Kidney tubule cell (primary cell): ENCODE measurements at places on chromosomes 16 and 17.
A peak's percentile ranks its signal among the peaks of the same experiment; 100 is the strongest.

GRCh38 chr17:37683454-37683984, 40.3 kb upstream of the DDX52 start:
- DNase-seq, result no peak

DNA sequence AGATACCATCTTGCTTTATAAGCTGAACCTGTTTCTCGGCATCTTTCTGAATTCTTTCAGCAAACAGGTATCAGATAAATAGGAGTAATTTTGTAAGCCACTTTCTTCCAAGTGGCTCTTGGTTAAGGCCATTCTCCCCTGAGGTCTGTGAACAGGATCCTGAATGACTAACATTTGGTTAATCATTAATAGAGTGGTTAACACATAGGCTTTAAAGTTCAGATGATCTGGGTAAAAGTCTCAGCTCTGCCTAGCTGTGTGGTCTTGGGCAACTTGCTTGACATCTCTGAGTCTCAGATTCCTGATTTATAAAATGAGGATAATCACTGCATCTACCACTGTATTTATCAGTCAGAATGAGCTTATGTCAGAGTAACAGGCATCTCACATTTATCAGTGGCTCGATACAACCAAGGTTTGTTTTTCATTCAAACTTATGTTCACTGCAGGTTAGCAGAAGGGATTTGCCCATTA, 44.4 kb upstream of the ANKFN1 start:
- DNase-seq, result peak; percentile 89

- DNase-seq, result peak; percentile 46
These were observed 560 bp upstream of the RUSF1 start for GRCh38 chr16:31508706-31509195.

DNA sequence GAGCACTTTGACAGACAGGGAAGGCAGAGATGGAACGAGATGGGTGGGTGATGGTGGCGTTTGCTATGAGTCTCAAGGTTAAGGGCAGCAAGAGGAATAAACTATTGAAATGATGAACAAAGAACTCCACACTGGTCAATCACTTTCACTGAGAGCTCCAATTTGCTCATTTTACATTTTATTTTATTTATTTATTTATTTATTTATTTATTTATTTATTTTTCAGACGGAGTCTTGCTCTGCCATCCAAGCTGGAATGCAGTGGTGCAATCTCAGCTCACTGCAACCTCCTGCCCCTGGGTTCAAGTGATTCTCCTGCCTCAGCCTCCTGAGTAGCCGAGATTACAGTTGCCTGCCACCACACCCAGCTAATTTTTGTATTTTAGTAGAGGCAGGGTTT, 669.1 kb downstream of the HS3ST4 start:
- no peak for DNase-seq

DNA sequence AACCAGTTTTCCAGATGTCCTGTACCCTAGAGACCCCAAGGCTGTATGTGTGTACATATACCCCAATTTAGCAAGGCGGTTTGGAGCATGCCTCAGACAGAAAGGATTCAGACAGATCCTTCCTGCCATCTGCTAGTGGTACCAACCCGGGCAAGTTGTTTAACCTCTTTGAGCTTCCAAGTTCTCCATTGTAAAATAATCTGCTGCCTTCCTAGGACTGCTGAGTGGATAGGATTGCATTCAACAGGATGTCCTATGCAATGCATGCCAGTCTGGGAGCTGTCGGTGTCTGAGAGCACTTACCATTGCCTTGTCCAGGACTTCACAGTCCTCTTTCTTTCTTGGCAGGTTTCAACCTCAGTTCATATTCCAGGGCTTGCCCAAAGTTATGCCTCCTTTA, 1.9 kb downstream of the CDH13 start:
- no peak for DNase-seq

DNA sequence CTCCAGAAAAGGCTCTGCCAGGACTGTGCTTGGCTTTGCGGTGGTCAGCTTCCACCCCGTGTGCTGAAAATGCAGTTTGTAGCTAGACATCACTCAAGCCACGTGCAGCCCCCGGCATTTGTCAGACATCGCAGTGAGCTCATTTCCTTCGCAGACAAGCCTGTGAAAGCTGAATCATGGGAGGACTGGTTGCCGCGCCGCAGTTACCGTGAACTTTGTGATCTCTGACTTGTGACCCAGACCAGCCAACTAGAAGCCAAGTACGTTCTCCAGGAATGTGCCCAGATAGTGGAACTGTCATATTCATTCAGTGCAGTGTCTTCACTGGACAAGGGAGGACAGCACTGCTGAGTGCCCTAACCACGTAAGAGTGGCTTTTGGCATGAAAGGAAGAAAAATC, 58.1 kb downstream of the NDE1 start:
- no peak for DNase-seq
